HAP-1 (cell line): ENCODE measurements at places on chromosomes 12 and 14.

- DNase-seq: no peak
Observed at GRCh38 chr12:121668750-121669520, 519 bp downstream of the MORN3 start.

GRCh38 chr12:42140901-42141300 lies 3.8 kb downstream of the GXYLT1 start:
- no peak for DNase-seq

GRCh38 chr12:103198499-103198898 lies 241.0 kb downstream of the ASCL1 start:
- no peak for DNase-seq

- DNase-seq: no peak
Observed at GRCh38 chr12:120740871-120741270, 15.2 kb downstream of the ACADS start.

- peak; percentile 21 for DNase-seq
Observed at GRCh38 chr14:81211844-81212243, 8.9 kb downstream of the GTF2A1 start.

DNA sequence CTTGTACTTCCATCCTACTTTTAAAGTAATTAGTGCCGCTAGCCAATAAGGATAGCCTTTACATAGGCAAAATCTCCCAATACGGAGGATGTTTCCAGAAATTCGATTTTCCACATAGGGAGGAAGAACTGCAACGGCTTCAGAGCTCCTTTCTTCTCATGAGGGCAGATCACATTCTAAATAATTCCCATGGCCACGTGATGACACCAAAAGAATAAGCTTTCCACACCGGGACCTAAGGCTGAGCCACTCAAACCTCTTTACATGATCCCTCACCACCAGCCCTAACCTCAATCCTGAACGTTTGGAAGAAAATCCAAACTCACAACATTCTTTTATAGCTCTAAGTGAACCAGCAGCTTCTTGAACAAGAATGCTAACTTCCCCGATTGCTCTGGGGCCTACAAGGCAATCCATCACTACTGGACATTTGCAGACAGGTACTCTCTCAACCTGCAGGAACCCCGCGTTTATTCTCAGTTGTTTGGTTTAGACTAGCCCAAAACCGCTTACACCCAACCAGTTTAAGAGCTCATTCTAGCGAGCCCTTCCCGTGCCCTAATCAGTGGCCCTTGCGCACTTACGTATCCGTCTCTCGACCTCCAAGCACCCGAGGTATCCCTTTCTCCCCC lies 884 bp downstream of the CAPRIN2 start:
- DNase-seq: peak; percentile 10

DNA sequence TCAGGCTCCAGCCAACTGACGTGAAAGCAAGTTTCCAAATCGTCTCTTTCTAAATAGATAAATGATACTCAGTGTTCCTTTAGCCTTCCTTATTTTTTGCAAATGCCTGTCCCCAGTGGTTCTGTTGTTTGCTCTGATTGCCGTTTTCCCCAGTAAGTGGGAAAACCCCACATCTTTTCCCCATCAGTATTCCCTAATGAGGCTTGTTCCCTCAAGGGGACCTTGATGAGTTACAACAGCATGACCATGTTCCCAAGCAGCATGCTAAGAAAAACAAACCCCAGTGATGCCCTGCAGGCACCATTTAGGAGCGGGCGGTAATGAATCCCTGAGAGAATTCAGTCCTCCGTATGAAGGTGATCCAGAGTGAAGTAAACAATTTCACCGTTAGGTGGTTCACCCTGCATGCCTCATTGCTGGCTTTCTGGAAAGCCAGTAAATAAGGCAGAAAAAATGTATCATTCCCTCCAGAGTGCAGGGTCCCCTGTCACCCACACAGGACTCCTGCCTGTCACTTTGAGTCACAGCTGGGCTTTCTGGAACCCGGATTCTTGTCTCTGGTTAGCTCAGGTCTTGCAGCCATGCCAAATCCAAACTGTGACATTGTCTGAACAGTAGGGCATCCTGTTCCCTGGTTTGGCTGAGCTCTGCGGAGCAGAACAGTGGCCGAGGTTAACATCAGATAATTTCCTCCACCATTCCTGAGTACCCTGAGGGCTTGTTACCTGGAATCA lies 222.6 kb downstream of the RGS6 start:
- DNase-seq: no peak

- peak; percentile 67 for DNase-seq
Observed at GRCh38 chr12:120584343-120585149, 3.3 kb upstream of the POP5 start.

- DNase-seq: no peak
Observed at GRCh38 chr12:54160769-54161480, 27.9 kb downstream of the SMUG1 start.

- no peak for DNase-seq
Observed at GRCh38 chr14:39372656-39373055, 59.6 kb downstream of the FBXO33 start.

DNA sequence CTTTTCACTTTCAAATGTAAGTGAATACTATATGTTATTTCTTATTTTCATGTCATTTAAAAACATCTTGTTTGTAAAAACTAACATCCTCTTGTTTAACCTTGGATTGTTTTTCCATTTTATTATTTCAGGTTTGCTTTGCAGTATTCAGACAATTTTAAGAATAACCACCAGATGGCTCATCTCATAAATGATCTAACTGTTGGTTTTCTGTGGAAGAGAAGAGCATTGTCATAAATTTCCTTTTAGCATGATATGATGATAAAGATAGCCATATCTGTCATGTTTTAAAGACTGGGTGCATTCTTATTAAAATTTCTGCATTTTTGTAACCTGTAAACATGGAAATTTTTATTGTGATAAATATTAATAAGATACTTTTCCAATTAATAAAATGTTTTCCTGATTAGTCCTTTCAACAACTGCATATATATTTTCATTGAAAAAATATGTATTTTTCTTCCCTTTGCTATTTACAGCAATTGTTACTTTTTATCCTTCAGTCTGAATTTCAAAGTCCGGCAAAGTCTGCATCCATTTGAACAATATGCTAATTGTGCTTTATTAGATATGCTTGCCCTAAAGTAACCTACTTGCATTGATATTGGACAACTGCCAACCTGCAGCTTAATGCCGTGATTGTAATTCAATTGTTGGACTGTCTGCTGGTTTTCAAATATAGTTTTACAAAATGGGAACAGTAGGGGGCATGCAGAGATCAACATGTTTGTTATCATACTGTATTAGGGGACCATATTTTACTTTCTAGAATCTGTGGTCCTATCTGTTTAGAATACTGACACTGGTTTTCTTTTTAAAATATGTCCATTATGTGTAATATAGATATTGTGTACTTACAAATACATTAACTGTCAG lies 163.4 kb downstream of the GARIN6 start:
- DNase-seq: peak; percentile 57

DNA sequence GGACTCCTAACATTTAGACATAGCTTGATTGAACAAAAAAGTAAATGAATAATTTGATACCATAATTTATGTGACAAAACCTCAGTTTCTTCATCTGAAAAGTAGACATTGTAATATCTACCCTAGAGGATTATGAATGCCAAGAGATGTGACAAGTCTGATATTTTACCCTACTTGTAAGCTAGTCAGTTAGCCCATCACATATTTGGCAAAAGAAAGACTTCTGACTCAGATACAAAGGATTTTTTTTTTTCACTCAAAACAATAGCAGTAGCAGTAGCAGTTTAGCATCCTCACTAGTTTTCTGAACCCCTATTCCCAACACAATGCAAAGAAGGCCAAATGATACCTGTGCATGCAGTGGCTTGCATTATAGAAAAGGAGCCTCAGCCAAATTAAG lies 377.3 kb upstream of the E2F7 start:
- no peak for DNase-seq

DNA sequence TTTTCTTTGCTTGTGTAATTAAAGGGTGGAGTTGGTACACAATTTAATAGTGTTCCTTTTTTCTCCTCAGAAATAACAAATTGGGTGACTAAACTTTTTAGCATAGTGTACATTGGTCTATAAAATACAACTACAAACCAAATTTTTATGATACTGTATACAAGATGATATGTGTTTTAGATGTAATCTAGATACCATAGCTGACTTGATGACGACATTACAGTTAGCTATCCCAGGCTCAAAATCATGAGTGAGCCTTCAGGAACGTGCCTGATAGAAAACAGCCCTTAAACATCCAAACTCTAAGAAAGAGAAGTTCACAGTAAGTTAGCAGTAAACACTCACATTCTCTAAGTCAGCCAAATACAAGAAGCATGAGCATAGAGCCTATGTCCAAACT lies 99.0 kb upstream of the SSTR1 start:
- no peak for DNase-seq

DNA sequence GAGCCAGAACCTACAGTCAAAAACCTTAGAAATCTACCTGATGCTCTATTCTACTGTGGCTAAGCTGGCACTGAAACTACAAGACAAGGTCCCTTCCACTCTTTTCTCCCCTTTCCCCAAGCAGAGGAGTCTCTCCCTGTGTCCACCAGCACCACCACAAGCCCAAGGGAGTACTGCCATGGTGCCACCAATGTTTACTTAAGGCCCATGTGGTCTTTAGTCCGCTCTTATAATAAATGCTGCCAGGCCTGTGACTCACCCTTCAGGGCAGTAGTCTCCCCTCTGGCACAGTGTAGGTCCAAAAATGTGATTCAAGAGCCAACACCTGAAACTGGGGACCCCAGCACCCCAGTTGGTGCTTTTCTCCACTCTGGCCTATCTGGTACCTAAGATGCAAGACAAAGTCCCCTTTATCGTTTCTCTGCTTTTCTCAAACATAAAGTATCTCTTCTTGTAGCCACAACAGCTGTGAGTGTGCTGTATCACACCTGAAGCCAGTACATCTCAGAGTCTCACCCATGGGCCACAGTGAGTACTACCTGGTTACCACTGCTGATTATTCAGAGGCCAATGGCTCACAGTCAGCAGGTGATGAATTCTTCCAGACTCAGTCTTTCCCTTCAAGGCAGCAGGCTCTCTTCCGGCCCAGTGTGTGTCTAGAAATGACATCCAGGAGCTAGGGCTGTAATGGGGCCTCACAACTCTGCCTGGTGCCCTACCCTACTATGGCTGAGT lies 29.3 kb downstream of the SLC38A2 start:
- DNase-seq: no peak

GRCh38 chr14:36316131-36316530 lies 4.3 kb downstream of the MBIP start:
- no peak for DNase-seq

- DNase-seq: no peak
Observed at GRCh38 chr12:14560904-14561574, 6.6 kb downstream of the PLBD1 start.

GRCh38 chr12:28874758-28875157 lies 274.3 kb upstream of the FAR2 start:
- no peak for DNase-seq

DNA sequence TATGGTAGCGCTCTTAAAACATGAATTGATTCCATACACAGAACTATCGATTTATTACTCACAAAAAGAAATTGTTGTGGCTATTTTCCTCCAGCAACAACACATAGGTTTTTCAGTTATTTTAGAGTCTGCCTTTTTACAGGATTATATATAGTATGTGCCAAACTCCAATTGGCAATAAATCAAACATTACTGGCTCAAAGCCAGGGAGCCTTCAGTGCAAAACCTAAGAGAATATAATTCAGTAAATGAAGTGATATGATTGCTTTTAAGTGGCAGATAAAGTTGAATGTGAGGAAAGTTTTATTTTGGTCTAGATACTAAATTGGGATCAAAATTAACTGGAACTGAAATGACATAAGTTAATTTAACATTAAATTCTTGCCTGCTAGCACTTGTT lies 234.8 kb downstream of the PIK3C2G start:
- DNase-seq: no peak

GRCh38 chr12:58363971-58364370 lies 422.6 kb downstream of the ATP23 start:
- DNase-seq: no peak

DNA sequence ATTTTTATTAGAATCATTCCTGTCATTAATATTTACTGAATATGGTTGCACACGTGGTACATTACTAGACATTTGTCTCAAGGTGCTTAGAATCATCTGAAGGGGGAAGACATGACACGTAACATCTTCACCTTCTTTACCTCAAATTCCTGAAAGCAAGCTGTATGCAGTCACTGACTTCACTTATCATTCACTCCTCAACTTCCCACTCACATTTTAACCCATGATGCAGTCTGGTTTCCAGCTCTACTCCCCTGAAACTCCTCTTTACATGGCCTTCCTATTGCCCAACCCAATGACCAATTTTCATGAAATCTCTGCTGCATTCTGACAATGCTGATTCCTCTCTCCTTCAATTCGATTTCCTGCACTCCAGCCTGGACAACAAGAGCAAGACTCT lies 5.8 kb upstream of the PSMC6 start:
- DNase-seq: no peak

DNA sequence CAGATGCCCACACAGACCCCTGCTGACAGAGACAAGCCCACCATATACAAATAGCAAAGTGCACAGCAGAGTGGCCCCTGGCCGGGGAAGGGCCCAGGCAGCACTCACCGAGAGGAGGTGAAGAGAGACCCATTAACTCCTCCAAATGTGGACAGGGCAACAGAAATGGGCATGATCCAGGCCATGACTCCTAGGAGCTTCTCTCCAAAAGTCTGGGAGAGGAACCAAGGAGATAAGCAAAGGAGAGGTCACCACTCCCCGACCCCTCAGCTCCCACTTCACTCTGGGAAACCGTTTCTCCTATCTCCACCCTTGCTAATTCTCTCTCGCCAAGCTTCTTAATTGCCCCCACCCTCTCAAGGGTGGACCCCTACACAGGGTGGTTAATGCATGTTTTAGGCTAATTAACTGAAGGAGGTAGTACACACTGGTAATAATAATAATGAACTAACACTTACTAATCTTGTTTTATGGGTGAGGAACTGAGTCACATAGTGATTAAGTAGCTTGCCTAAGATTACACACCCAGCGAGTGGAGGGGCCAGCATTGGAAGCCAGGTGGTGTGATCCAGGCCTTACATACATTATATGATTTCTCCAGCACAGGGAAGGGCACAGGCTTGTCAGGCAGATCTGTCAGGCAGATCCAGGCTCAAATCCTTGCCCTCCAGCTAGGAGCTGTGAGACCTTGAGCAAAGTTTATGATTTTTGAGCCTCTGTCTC lies 18.9 kb upstream of the CEBPE start:
- no peak for DNase-seq

DNA sequence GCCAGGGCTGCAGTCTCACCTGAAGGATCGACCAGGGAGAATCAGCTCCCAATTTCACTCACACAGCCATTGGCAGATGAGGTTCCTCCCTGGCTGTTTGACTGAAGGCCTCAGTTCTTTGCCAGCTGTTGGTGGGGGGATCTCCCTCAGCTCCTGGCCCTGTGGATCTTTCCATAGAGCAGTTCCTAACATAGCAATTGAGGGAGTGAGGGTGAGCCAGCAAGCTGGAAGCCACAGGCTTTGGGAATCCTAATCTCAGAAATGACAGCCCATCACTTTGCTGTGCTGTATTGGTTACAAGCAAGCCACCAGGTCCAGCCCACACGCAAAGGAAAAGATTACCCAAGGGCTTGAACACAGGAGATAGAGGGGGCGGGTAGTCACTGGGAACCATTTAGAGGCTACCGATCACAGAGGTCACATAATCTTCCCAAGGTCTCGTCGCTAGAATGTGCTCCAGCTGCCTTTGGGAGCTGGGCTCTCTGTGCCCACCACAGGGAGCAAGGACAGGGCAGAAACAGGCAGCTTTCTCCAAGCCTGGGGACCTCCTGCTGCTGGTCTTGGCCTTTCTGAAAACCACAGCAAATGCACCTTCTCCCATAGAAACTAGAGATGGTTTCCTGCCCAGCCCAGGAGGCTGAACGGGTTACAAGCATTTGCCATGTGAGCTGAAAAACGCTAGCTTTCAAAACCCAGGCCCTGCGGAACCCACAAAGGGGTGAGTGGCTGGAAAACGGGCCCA lies 4.6 kb upstream of the OTUB2 start:
- DNase-seq: no peak
